Smooth muscle cell of bladder (primary cell): ENCODE measurements at places on chromosomes 2 and 18. TPM values are rescaled to one million over a fixed set of nuclear protein-coding genes. Genes with fewer than 3 reads are reported as not detected.

Gene UGT1A5
- total RNA-seq = not detected in 2 replicates

Gene ANKRD44
- total RNA-seq = 4.9 and 6.0 TPM in 2 replicates

Gene TRIB2
- total RNA-seq = 13.2 and 34.6 TPM in 2 replicates

Gene TBR1
- under 0.01 TPM in 1 of 2 replicates, not detected in the other for total RNA-seq

Gene STPG4
- 0.28 and 0.37 TPM in 2 replicates for total RNA-seq

Gene CDK15
- total RNA-seq = 6.6 and 8.5 TPM in 2 replicates

Gene LYPD6
- 0.18 and 0.57 TPM in 2 replicates for total RNA-seq

Gene GALNT5
- 26.9 and 28.8 TPM in 2 replicates for total RNA-seq

Gene SPIRE1
- 15.8 and 24.6 TPM in 2 replicates for total RNA-seq

Gene NDUFV2
- 102 and 150 TPM in 2 replicates for total RNA-seq

Gene PKDCC
- 58.7 and 68.1 TPM in 2 replicates for total RNA-seq

Gene BAZ2B
- 36.6 and 41.4 TPM in 2 replicates for total RNA-seq

Gene RSAD2
- 0.14 and 0.55 TPM in 2 replicates for total RNA-seq

Gene ALPI
- not detected in 2 replicates for total RNA-seq

Gene TMEM182
- total RNA-seq = 1.6 and 3.3 TPM in 2 replicates
